ENCODE measurements at places on chromosomes 12 and 14. TPM values are rescaled to one million over a fixed set of nuclear protein-coding genes. Genes with fewer than 3 reads are reported as not detected.

OR10A7 gene
- not detected for total RNA-seq

CLEC1A gene
- total RNA-seq = 15.0 TPM

CD4 gene
- 67.6 TPM for total RNA-seq

ZNF839 gene
- total RNA-seq = 10.1 TPM

RPL10L gene
- total RNA-seq = not detected

LRCOL1 gene
- 1.8 TPM for total RNA-seq

SMCO2 gene
- 0.38 TPM for total RNA-seq

PLEKHD1 gene
- 0.41 TPM for total RNA-seq

XPOT gene
- total RNA-seq = 65.8 TPM

SIX4 gene
- 0.69 TPM for total RNA-seq

CYP27B1 gene
- total RNA-seq = 2.0 TPM

POTEG gene
- not detected for total RNA-seq
